HFFc6 (cell line): ENCODE measurements at places on chromosomes 3 and 15.

DNA sequence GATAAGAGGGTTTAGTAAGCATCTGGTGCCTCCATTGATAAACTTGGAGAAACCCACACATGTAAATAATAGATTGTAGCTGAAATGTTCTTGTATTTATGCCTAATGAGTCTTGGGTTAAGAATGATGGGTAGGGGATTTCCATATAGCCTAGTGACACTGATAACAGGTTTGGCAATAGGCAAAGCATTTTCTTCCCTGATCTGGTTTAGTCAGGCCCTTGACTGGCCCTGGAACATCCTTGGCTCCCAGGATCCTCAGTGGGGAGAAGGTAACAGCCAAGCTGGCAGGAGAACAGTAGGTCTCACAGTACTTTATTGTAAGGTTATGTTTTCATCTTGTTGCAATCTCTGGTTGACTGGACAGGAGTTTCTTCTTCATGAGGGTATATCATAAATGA lies 228.4 kb downstream of the DIPK2A start:
- no peak for DNase-seq

DNA sequence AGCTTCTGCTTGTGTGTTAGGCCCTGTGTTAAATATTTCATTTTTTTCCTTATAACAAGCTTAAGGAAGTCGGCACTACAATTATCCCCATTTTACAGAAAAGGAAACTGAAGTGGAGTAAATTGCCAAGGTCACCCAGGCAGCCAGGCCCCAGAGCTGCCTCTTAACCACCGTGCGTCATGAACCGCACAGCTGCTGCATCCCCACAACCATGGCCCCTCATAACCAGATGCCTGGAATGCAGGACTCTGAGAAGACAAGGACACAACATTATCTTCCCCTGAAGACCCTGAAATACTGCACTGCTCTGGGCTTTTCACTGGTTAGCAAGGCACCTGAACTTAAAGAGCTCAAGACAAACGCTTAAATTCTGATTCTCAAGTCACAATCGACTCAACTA lies 14.6 kb downstream of the LRIG1 start:
- DNase-seq, result no peak

DNA sequence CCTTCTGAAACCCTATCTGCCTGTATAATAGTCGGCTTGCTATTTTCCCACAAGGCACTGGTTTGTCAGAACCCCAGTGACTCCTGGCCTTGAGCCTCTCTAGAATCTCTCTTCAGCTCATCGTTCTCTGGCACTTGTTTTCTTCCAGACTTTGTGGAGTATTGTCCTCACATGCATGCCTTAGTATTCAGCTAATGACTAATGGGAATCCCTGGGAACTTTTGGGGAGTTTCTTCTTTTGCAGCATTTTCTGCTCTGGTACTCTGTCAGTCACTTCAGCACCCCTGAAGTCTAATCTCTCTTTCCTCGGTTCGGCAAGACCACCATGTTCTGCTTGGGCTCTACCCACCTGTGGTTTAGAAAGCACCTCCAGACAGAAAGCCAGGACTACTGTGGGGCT lies 35.8 kb upstream of the THRB start:
- DNase-seq, result no peak

DNA sequence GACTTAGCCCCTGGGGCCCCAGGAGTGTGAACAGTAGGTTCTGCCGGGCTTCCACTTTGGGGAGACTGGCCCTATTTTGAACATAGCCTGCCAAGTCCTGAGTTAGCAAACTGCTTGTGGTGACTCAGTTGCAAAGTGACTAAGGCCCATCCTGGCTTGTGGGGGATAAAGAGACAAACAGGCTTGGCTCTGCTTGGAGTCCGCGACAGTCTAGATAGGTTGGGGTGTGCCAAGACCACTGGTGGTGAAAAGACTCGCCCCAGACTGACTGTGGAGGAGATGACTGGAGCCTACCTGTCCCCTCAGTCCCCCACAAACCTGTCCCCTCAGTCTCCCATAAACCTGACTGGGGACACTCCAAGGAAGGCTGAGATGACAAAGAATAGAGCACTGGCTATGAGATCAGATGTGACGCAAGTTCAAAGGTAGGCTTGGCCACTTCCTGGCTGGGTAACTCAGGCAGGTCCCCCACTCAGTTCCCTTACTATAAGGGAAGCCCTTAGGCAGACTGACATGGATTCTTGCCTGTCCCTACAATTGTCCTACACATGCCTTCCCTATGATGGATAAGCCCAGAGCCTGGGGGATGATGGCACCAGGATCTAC lies 4.3 kb downstream of the DNASE1L3 start:
- DNase-seq, result peak; percentile 76

- DNase-seq, result peak; percentile 65
Observed at GRCh38 chr3:171309906-171310359, 150.3 kb downstream of the TNIK start.

GRCh38 chr3:120033596-120033995 lies 60.7 kb downstream of the GSK3B start:
- DNase-seq, result no peak

DNA sequence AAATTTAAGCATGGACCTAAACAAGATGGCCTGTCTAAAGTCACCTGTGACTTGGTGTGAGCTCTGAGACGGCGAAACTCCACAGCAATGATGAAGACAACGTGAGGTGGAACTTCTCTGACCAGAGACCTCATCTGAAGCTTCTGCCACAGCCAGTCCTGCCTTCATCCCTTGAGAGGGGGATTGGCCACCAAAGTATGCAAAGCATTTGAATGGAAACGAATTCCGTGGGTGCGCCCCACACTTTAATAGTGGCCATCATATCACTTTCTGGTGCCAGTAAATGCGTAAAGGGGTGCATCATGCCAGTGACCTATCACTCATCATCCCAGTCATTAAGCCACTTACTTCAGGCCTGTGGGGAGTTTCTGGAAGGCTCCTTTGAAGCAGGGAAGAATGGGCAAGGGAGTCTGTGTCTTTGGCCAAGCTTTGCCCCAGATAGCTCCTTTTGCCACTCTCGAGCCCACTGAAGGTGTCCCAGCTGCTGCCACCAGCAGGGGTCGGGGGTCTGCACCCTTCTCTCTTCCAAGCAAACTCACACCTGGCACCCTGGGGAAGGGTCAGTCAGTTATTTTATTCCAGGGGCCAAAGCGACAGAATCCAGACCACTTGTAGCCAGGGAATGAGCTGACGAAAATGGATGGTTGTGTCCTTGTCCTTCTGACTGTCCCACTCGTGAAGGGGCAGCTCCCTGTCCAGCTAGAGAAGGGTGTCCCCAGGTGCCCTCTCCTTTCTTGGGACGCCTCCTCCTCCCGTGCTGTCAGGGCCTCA lies 17.7 kb downstream of the MUC20 start:
- no peak for DNase-seq

GRCh38 chr15:72706266-72706665 lies 20.3 kb downstream of the BBS4 start:
- peak; percentile 27 for DNase-seq

DNA sequence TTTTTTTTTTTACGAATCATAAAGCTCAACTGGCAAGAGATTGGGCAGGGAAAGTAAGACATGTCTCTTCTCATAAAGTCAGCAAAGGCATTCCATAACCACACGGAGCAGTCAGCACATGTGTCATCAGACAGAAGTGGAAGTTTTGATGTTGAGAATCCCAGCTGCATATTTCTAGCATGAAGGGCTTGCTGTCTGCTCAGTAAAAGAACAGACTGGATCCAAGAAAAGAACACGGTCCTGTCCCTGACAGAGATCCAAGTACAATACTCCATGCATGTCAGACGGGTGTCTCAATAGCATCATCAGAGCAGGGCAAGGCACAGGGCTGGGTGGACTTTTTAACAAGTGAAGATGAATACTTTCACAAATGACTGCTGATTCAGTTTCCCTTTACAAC lies 38.2 kb downstream of the ABI3BP start:
- DNase-seq, result peak; percentile 95

DNA sequence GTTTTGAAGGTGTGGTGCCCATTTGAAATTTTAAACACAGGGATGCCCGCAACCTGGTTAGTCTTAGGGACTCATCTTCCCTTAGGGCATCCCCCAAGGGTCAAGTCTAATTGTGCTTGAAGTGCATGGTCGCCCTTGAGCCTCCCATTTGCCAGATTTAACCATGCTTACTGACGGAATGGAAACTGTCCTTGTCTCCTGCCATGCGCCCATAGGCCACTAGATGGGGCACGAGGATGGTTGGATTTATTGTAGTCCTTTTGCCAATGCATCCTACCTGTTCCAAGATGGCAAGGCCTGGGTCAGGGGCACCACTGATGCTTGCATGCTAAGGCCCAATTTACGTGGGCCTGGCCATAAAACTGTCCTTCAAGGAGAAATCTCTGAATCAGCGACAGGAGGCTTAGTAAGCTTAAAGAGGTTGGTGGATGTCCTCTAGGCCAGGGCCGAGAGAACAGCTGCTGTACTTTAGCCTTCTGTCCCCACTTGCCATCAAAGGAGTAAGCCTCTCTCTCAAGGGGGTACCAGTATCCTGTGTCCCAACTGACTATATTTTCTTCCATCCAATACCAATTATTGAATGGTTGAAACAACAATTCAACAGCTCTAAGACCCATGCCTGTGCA lies 355.4 kb downstream of the OTOL1 start:
- peak; percentile 30 for DNase-seq

DNA sequence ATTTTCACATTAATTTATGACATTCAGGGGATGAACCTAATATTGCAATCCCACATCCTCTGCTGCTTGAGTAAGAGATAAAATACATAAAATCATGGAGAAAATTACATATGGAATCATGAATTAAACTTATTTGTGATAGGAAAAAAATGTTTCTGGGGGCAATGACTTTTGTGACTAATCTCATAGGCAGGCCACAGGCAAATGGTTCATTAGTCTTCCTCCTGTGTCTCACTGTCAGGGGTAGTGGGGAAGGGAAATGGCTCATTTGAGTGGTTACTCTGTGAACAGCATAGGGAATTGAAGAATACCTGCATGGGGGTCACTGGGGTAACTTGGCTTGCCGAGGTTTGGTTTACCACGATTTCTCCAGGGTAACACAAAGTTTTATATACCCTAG lies 72.0 kb downstream of the TFG start:
- DNase-seq, result peak; percentile 28

DNA sequence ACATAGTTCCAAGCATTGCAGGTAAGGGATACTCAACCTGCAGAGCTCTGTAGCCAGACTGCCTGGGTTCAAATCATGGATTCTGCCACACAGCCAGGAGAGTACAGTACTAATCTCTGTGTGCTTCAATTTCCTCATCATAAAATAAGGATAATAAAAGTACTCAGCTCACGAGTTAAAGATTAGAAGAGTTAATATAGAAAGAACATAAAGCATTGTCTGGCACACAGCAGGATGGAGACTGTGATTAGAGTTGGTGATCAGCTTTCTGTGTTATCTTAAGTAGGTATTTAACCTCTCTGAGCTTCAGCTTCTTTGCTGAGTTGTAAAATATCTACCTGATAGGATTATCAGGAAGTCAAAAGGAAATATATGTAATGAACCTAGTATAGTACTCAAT lies 2.7 kb downstream of the CEP70 start:
- no peak for DNase-seq

- DNase-seq, result peak; percentile 96
Observed at GRCh38 chr3:149016669-149017541, 25.6 kb downstream of the GYG1 start.

DNA sequence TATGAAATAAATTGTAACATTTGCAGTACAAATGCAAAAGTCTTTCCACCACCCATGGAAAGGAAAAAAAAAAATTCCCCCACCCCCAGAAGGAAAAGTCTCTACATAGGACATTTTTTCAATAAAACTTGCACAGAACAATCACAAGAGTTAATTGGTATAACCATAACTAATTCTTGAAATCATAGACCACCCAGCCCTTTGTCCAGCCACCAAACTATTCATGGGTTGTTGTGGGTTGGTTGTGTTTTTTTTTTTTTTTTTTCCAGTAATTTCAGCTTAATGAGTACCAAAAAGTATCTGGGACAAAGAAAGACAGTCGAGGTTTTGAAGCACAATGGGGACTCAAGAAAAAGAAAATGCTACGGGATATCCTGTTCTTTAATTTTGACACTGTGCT lies 355.0 kb upstream of the ROBO2 start:
- DNase-seq, result no peak

DNA sequence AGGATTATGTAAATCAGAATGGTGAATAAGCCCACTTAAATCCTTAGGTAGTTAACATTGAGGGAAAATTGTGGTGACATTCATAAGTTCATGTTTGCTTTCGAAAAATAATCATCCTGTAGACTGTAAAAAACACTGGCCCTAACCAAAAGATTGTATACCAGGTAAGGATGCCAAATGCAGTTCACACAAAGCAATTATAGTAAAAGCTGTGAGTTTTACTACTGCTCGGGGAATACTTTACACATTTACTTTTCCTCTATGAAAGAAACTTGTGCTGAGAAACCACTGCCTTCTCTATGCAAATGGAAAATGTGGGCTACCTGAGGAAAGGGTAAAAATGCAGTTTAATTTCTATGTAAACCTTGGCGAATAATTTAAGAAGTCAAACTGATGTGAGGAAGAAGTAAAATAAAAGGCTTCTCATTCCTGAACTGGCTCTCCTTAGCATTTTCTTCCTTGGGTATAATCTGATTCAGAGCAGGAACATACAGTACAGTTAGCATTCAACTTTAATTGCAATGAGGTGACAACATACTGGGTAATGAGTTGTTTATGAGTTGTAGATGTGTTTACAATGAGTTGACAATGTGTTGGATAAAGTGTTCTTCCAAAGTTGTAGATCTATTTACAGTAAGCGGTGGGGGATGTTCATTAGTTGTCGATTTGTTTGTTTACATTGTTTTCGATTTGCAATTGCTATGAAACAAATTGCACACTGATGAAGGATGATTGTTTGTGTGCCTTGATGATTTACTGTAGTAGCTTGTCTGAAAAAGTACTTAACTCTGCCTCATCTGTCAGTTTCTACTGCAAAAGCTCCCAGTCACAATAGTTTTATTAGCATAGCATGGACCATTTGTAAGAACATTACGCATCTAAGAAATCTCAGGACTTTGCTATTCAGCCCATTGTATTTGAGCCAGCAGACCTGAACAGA lies 453.0 kb upstream of the DPH6 start:
- no peak for DNase-seq

GRCh38 chr3:99861216-99861615 lies 43.6 kb downstream of the CMSS1 start:
- DNase-seq, result no peak

- DNase-seq, result no peak
Observed at GRCh38 chr15:69957175-69957574, 140.5 kb downstream of the TLE3 start.

DNA sequence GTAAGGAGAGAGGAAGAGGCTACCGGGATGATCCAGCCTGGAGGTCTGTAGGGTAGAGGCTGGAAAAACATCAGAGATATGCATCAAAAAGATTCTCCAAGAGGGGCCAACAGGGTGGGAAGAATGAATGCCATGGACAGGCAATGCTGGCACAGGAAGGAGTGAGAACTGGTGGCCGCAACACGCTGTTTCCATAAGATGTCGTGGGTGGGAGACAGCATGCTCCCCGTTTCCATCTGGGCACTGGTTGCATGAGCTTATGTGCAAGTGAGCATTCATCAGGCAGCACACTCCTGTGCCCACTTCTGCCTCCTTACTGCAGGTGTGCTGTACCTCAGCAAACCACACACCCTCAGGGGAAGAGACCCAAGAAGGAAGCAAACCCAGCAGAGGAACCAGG lies 59.4 kb downstream of the GABRB3 start:
- no peak for DNase-seq
